Pancreas (tissue), 10 donors: ENCODE measurements at places on chromosomes 2 and 18.

GRCh38 chr18:70195852-70196434 is 9.5 kb downstream of the RTTN start:
- DNase-seq, result no peak

DNA sequence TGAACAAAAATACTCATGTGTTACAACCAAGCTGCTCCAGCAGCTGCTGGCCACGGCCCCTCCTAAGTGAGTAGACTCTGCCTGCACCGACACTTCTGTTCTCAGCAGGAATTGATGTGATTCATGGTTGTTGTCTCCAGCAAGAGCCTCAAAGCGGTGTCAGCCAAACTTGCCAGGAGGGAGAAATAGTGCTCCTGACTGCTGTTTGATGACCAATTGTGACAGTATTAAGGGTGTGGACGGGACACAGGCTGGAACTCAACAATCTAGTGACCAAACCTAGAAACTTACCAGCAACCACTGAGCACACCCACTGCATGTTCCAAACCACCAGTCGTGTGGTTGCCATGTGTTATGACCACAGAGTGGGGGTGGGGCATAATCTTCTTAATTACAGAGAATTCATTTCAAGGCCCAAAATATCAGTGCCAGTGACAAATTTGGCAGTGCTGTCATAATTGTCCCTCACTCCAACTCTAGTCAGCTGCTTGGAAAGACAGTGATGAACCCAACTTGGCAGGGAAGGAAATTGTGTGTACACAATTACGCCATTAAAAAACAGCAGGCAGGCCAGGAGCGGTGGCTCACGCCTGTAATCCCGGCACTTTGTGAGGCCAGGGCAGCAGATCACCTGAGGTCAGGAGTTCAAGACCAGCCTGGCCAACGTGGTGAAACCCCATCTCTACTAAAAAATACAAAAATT is 30.4 kb downstream of the FBLN7 start:
- no peak for DNase-seq

DNA sequence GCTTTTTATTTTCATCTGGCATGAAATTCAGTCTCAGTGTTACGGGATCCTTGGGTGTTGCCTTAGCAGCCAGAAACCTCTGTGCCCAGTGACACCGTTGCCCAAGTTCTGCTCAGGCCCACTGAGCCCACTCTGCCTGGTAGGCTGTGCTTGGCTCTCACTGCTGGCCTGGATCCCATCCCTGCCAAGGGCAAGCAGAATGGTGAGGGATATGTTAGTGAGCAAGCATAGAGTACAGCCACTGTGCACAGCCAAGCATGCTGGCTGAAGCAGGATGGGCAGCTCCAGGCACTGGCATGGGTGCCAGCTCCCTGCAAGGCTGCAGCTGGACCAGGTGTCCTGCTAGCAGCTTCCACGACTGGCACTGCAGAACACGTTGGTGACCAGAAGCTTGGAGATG is 194.7 kb upstream of the TFPI start:
- DNase-seq, result no peak

DNA sequence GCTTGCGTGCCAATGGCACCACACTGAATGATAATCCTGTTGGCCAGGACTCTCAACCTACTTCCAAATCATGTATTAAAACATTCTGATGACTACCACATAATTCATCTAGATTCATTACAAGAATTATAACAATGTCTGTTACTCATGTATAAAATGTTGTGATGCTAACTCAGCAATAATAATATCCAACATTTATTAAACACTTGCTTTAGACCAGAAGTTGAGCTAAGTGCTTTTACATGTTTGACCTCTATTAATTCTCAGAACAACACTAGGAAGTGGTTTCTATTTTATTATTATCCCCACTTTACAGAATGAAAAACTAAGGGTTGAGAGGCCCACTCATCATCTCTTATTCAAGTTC is 178.4 kb downstream of the LNPK start:
- no peak for DNase-seq

GRCh38 chr18:12394428-12394827 is 13.3 kb upstream of the PRELID3A start:
- no peak for DNase-seq

GRCh38 chr2:234632527-234633391 is 135.9 kb upstream of the ARL4C start:
- DNase-seq, result no peak

GRCh38 chr18:12989397-12990122 is 1.6 kb upstream of the CEP192 start:
- DNase-seq, result no peak

- DNase-seq, result no peak
Measured at GRCh38 chr2:69483696-69484095, 46.5 kb upstream of the NFU1 start.

- DNase-seq, result peak; percentile 84
Measured at GRCh38 chr18:50806208-50806616, 13.6 kb downstream of the MRO start.

DNA sequence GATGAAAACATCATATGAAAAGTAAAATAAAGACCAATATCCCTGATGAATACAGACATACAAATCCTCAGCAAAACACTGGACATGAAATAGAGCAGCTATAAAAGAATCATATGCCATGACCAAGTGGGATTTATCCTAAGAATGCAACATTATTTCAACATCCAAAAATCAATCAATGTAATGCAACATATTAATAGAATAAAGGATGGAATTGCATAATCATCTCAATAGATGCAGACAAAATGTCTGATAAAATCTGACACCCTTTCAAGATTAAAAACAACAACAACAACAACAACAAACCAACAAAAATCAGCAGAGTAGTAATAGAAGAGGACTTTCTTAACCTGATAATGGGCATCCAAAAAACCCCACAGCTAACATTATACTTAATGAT is 63.8 kb upstream of the IL1R1 start:
- DNase-seq, result no peak

DNA sequence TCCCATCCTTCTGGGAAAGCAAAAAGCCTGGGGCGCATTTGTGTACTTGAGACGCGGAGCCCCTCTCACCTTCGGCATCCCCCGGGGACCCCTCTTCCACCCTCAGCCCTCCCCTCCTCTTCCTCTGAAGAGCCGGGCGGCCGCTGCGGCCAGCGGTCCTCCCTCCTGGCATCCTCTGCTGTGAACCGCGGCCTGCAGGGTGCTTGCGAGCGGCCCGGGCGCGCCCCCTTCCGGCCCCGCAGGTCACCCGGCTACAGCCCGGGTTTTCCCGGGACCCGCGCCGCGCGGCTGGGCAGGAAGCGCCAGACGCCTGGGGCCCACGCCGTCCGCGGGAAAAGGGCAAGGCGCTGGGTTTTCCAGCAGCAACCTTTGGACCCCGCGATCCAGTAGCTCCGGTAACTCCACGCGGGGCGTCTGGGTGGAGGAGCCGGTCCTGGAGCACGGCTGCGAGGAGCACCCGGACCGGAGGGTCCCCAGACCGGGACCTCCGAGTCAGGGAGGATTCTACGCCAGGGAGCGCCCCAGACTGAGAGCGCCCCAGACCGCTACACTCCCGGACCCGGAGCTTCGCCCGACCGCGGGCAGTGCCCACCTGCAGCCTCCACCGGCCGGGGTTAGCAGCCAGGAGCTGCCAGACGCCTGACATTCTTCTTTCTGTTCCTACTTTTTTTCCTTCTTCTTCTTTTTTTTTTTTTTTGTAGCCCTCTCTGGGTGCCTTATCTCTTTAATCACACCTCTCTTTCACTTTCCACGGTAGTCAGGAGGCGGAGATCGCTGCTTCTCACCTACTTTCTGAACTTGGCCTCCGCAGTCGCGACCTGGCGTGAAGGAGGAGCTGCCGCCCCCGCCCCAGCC is at the start of gene IL18R1:
Gene IL18R1 (plus strand): TSS at position 271 of the 855 bp plus-strand sequence. CDS start 6,865 bp downstream, outside the sequence.
- peak; percentile 59 for DNase-seq

GRCh38 chr2:202032846-202033316 is 774 bp upstream of the FZD7 start:
- DNase-seq, result peak; percentile 71

GRCh38 chr2:219087361-219087760 is 26.6 kb upstream of the IHH start:
- DNase-seq, result no peak

DNA sequence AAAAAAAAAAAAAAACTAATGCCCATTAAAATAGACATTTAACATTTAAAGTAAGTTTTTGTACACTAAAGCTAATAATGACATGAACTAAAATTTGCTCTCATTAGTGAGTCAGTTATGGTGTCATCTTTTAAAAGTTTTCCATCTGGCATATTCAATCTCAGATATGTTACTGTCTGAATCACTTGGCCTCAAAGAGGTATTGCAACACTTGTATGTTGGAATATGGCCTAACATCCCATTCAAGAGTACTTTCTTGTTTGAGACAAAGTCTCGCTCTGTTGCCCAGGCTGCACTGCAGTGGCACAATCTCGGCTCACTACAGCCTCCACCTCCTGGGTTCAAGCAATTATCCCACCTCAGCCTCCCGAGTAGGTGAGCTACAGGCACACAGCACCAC is 169.7 kb downstream of the TMEM163 start:
- DNase-seq, result no peak

DNA sequence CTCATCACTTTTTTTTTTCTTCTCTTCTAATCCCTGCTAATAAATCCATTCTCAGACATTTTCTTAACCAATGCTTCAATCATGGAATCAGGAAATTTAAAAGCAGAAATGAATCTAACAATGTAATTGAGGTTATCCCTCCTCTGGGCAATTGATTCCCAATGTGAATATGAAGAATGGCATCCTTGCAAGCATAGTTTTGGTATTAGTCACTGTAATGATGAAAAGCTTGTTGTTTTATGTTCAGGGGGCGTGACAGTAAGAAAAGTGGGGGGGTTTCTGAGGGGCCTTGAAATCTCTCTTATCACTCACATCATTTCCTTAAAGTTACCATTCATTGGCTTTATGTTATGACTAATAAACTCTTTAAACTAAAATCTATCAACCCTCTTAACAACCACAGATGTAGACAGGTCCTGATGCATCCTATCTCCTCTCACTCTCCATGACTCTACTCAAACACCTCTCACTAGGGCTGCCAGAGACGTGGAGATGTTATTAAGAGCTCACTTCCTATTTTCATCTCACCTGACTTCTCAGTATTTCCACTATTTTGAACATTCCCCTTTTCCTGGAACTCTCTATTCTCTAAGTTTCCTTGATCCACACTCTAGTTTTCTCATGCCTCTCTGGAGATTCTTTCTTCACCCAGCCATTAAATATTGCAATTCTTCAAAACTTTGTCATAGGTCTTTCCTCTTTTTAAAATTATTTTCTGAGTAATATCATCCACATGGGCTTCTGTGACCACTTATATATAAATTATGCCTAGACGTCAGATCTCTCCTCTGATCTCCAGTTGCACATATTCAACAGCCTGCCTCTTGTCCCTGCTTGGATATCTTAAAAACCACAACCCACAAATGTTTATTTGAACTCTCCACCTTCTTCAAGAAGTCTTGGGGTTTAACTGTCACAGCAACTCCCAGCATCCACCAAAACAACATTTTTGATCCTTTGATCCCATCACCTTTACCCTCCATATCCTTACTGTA is 332.9 kb downstream of the CDH2 start:
- no peak for DNase-seq

DNA sequence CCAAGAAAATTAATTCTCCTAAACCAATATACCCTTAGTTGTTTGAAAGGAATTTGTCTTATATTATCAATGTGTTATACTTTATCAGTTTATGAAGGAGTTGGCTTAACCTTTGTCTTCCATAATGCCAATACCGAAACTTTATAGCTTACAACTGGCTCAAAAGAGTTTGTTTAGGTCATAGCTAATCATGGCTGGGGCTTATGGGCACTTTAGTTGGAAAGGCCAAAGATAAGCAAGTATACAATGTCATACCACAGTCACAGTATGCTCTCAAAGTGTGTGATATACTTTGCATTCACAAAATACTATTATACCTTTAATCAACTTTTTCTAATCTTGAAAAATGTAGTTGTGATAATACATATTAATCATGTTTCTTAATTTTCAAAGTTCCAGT is 2.3 kb downstream of the KLHL41 start:
- DNase-seq, result no peak

DNA sequence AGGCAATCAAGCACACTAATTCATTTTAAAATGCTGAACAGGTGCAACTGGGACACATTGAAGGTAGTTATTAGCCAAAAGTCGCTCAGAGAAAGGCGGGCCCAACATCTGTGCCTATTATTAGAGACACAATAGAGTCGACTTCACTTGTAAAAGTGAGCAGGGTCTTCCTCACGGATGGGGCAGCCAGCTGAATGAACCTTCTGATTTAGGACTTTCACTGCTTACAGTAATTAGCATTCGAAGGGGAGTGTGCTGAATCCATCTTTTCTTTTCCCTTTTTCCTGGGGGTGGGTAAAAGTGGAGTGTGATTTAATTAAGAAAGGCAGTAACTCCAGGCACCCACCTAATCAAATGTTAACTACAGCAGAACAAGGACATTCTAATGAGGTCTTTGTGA is 677.7 kb downstream of the DCDC2C start:
- DNase-seq, result no peak

- DNase-seq, result no peak
Measured at GRCh38 chr2:1731963-1732768, 12.1 kb downstream of the PXDN start.

GRCh38 chr2:186346216-186346615 is 139.8 kb upstream of the ZC3H15 start:
- DNase-seq, result no peak

DNA sequence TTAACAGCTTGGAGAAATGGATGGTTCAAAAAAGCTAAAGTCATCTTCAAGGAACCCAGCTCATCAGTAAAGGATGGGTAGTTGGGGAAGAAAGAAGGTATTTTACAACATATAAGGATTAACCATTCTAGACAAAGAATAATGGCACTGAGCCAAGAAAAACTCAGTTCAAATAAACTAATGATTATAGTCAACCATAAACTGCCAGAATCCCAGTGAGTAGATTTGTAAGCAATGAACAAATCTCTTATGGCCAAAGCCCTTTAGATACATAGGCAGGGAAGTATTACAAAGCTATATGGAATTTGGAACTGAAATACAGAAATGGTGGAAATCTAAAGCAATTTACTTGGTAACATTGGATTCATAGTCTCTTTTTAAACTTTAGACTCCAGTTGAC is 92.4 kb upstream of the ZFP36L2 start:
- no peak for DNase-seq

GRCh38 chr2:201882353-201883090 is 76.2 kb downstream of the CDK15 start:
- DNase-seq, result no peak

GRCh38 chr18:70166668-70167067 is 38.8 kb downstream of the RTTN start:
- no peak for DNase-seq

- DNase-seq, result no peak
Measured at GRCh38 chr2:160813506-160813858, 319.9 kb upstream of the RBMS1 start.

- no peak for DNase-seq
Measured at GRCh38 chr2:205477016-205477705, 205.1 kb upstream of the NRP2 start.

DNA sequence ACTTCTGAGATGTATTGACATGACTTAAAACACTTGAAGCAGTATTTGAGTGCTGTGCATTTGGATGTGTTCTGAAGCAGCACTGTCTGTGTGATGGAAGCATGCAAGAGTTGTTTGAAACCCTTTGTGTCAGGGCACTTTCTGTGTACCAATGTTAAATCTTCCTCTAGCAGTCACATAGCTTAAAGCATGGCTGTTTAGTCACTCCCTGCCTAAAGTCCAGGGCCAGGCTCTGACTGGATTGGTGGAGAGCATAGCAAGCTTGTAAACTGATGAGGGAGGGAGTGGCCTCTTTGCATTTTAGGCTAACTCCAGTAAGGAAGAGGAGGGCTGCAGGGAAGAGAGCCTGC is 73.5 kb downstream of the MYO1B start:
- no peak for DNase-seq
